ENCODE measurements at places on chromosomes 6 and 20.

DNA sequence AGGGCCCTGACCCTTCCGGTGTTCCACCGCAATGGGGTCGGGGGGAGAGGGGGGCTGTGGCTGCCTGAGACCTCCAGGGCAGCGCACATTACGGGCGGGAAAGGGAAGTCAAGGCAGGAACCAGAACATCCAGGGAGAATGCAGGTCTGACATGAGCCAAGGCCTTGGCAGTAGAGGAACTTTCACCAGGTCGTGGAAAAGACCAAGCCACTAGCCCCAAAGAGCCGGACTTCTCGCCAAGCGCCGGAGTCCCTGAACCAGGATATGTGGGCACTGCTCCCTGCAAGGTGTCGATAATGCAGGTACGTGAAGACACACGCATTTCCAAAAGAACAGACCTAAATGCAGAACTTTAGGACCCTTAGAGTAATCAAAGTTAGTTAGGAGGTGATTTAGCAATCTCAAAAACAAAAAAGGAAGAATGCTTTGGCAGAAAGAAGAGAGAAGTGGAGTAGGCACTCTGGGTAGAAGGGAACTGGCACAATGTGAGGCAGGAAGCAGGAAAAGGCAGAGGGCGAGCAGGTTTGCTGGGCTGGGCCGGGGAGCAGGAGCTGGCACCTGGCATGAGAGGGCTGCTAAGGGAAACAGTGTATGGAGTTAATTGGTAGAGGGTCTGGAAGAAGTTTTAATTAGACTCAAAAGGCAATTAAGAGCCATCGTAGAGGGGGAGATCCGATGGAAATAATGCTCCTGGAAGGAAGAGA is 14.3 kb downstream of the POU3F2 start:
- no peak for DNase-seq

- DNase-seq = no peak
Measured at GRCh38 chr20:62064770-62065673, 659 bp downstream of the TAF4 start.

DNA sequence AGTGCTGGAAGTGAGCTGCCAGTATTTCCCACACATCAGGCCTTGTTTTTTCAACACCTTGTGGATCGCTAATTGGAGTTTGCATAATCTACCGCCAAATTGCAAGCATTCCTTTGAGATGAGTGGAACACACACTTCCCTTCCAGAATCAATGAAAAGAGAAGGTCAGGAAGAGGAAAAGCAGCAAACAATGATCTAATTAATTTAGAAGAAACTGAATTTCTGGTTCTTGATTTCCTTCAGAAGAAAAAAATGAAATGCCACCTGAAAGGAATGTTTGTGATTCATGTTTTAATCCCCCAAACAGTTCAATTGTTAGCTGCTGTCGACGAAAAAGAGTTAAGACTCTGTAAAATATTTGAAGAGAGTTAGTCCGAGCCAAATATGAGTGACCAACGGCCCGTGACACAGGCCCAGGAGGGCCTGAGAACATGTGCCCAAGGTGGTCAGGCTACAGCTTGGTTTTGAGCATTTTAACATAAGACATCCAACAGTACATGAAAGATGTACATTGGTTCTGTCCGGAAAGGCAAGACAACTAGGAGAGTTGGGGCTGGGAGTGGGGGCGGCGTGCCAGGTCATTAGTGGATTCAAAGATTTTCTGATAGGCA is 182.3 kb downstream of the MTFR2 start:
- no peak for DNase-seq

GRCh38 chr6:164911151-164911550 is 398.3 kb downstream of the C6orf118 start:
- DNase-seq = no peak

GRCh38 chr6:100724222-100724621 is 156.9 kb downstream of the ASCC3 start:
- no peak for DNase-seq

DNA sequence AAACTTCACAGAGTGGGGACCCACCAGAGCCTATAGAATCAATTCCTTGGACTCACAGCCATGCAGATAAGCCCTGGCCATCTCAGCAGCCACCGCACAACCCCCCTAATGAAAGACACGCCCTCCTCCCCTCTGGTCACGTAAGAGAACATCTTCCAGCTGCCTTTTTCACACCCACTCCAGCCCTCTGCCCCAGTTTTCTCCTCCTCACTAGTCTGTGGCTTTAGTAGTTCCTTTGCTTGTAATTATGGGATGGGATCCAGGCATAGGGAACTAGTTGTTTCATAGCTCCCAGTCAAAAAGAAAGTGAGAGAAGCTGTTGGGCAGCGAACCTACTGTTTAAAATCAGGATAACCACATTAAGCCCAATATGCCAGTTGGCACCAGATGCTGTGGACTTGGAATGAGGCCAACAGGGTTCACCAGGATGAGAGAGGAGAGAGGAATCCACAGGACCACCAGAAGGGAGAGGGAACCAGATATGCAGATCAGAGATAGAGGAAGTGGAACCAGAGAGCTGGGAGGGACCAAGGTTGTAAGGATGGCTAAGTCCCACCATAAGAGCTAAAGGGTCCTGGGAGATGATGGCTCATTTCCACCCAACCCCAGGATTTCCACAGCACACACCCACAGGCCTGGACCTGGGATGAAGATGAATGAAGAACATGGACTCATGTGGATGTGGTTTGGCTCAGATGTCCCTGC is 9.0 kb upstream of the BTN3A1 start:
- DNase-seq = peak; percentile 88

DNA sequence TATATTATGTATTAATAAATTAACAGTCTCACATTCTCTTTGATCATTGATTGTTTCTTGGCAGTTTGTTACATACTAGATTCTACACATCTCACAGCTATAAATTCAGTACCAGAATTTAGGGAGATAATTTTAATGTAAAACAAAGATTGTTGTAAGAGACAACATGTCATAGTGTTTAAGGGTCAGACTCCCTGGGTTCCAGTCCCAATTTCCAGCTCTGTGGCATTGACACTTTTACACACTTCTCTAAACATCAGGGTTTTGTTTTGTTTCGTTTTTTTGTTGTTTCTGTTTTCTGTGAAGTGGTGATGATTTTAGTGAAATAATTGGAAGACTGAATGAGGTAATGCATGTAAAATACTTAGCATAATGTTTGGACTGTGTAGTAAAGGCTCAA is 19.9 kb downstream of the ADGRB3 start:
- no peak for DNase-seq

GRCh38 chr6:39982720-39983119 is 48.5 kb upstream of the MOCS1 start:
- no peak for DNase-seq

GRCh38 chr20:44541992-44542391 is 20.1 kb upstream of the SERINC3 start:
- no peak for DNase-seq

DNA sequence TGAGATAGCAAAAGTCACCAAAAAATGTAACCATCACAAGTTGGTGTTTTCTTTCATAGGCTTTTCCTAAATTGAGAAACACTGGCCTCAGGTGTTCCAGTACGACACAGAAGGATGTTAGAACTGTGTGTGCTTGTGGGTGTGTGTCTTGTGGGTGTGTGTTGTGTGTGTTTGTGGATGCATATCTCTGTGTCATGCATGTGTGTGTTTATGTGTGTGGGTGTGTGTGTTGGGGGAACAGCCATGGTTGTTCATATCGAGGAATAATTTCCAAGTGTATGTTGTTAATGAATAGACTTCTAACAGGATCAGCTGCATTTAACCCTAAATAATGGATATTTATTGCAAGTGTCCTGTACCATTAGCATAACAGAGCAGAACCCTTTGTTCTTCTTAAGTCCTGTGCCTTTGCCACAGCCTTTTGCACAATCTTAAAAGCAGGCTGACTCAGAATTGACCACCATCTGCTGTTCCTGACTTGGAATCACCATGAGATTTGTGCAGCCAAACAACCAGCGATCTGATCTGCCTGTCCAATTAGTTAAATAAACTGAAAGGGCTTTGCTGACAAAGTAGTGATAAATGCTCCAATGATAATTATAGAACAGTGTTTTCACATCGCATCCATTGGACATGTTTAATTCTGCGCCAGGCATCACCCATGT is 7.6 kb downstream of the CD93 start:
- no peak for DNase-seq

- DNase-seq = no peak
Measured at GRCh38 chr6:52984247-52984646, 10.8 kb downstream of the GSTA4 start.

DNA sequence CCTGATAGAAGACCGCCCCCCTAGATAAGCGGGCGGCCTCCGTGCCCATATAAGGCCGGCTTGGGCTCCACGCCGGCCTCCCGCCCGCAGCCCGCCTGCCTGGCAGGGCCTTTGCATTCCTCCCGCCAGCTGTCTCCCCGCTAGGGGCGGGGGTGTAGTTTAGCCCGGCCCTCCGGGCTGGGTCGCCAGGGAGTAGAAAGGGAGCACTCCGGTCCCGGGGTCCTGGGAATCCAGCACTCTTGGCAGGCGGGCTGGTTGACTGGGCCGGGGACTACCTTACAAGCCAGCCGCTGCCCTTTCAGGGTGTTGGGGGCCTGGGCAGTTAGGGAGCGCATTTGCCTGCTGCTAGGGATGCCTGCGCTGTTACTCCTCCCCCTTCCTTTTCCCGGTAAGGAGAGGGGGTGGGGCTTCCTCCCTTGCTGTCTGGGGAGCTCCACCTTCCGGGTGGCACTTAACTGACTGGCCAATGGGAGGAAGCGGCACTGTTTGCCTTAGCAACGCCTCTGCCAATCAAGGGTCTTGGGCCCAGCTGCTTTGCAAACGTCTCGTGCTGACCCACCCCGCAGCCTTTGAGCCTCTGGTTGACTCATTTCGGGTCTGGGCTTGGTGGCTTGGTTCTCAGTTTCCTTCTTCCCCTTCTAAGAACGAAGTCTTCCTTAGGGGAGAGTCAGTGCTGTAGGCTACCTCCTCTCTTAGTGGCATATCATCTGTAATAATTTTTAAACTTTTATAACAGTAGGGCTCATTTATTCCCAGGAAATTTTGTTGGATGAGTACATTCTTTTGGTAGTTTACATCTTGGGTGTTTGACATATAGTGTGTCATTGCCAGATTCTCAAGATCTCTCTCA is 3.4 kb downstream of the SRF start:
- DNase-seq = peak; percentile 94

- no peak for DNase-seq
Measured at GRCh38 chr6:123635144-123635543, 1.6 kb downstream of the TRDN start.

GRCh38 chr6:159031846-159032245 is 12.9 kb downstream of the TAGAP start:
- DNase-seq = no peak

GRCh38 chr20:59526242-59527225 is 77.8 kb upstream of the PHACTR3 start:
- peak; percentile 39 for DNase-seq

DNA sequence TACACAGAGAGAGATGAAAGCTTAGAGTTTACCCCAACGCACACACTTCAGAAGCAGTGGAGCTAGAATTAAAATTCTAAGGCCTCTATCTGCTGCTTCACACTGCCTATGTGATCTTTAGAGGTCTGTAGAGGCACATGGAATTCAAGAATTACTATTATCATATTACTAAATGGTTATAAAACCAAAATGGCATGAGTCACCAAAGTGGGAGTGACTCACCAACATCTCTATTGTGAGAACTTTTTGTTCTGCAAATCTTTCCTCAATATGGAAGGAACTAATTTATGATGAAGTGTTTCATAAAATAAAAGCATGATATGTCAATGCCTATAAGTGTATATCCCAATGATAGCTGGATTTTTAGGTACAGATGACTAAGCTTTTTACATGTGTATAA is 28.5 kb upstream of the TMEM244 start:
- no peak for DNase-seq

DNA sequence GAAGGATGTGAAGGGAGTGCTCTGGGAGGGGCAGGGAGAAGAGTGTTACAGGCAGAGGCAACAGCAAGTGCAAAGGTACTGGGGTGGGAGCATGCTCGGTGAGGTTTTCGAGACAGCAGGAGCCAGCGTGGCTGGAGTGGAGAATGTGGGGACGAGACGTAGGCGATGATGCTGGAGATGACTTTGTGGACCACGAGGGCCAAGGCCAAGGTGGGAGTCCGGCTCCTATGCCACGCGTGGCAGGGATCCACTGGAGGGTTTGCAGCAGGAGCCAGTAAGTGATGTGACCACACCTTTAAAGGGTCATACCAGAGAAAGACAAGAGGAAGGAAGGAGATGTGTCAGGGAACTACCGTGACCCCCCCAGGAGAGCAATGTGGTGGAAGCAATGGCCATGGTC is 7.3 kb downstream of the PTGIS start:
- no peak for DNase-seq

DNA sequence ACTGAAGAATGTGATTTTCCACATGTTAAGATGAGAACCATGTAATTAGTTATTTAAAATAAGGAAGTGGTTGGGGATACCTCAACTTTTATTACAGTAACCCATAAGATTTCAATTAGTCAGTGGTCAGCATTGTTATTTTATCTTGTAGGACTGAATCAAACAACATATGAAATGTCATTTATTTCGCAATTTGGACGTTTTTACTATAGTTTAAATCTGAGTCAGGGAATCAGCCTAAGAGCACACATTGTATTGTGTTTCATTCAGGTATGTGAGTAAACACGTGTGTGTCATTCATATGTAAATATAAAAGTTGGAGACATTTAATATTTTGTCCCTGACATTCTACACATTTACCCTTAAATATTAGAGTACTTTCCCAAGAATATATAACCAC is 1418.7 kb downstream of the GRIK2 start:
- no peak for DNase-seq

- no peak for DNase-seq
Measured at GRCh38 chr6:82035526-82035925, 212.0 kb downstream of the IBTK start.

DNA sequence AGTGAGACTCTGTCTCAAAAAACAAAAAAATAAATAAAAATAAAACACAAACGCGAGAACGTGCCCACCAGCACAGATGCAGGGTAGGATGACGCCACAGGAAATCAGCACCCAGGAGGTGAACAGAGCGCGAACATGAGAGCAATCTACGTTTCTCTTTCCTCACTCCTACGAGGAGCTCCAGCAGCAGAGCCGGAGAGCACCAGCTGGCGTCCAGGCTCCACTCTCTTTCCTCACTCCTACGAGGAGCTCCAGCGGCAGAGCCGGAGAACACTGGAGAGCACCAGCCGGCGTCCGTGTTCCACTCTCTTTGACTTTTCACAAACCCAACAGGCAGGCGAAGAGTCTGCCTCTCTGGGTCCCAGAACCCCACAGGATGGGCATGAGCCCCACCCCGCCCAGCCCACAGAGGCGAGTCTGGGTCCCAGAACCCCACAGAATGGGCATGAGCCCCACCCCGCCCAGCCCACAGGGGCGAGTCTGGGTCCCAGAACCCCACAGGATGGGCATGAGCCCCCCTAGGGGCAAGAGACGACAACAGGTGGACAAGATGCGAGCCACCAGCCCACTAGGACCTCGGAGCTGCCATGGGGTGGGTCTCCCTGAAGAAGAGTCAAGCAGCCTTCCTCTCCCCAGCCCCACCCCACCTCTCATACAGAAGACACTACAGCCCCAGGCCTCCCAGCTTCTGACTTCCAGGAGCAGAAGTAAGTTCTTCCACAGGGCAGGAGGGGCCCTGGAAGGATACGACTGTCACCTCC is 20.2 kb downstream of the ZBTB46 start:
- no peak for DNase-seq

GRCh38 chr6:122077603-122078002 is 321.8 kb upstream of the HSF2 start:
- DNase-seq = no peak

Data from NCI-H524 (cell line).